ENCODE measurements at places on chromosomes 2 and 18.

- DNase-seq = peak; percentile 79
Observed at GRCh38 chr2:191691016-191691735, 13.2 kb downstream of the NABP1 start.

- no peak for DNase-seq
Observed at GRCh38 chr2:88492002-88492401, 39.5 kb upstream of the FOXI3 start.

DNA sequence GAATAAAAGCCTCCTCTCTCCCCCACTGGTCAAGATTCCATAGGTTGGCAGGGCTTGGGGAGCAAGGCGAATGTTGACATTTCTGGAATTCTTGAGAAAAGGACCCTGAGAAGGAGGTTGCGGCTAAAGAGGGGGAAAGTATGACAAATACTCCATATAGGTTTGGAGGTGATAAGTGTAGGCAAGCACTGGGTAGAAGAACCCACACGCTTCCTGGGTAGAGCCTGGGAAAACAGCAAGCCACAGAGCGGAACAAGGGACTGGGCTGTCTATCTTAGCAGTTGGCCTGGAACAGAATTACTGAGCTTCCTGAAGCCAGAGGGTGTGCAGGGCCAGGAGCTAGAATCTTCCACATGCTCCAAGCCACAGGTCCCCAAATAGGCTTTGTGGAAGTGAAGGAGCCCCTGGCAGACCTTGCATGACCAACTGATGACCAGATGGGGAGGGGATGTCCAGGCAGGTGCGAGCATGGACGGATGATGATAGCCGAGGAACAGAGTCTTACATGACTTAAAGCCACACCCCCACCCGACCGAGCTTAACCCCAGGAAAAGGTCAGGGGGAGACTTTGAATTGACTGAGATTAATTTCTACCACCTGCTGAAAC is 9.9 kb downstream of the PRKAG3 start:
- no peak for DNase-seq

GRCh38 chr2:120561379-120562035 is 174.2 kb upstream of the GLI2 start:
- no peak for DNase-seq

DNA sequence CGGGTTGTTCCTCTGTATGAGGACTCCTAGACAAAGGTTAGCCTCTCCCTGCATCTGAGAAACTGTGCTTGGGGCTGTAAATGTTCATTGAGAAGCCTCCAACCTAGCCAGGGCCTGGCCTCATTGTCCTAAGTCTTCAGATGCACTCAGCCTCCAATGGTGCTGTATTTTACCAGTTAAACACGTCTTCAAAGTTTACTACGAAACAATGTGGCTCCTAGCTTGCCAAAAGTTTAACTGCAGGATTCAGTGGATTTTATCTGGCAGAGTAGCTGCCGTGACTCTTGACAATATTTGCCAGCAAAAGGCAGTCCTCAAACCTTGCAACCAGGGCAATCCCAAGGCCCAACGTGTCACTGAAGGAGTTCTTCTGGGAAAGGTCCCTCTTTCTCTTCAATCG is 1.1 kb downstream of the PID1 start:
- DNase-seq = no peak

- no peak for DNase-seq
Observed at GRCh38 chr2:239824046-239824694, 201.0 kb downstream of the NDUFA10 start.

All from brain microvascular endothelial cell (primary cell).